Stimulated activated CD4-positive, alpha-beta T cell treated with anti-CD3 and anti-CD28 coated beads, TNF-alpha, amount 100 ng/mL, for 4 hours (primary cell): ENCODE measurements at places on chromosomes 7 and 10.

GRCh38 chr7:2936891-2937580 is 92.9 kb upstream of the GNA12 start:
- no peak for DNase-seq

DNA sequence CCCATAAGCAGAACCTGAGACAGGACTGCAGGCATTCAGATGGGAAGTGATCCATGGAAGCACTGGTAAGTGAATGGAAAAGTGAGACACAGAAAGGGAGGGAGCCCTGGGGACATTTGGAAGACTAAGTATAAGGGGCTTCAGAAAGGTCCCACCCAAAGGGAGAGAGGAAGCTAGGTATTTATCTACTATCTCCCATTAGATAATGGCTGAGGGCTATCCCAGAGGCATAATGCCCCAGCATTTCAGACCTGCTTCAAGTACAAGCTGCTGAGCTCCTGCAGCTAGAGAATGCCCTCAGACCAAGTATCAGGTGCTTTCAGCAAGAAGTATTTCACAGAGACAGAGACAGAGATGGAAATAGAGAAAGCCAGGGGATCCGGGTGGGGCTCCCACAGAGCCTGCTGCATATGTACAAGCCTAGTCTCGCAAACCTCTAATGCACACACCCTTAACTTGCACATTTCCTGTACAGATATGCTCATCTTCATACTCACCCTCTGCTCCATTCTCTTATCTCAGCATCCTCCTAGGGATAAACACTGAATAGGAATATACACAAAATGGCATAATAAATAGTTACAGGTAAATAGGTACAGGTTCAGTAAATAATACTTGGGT is 20.2 kb downstream of the KDM7A start:
- no peak for DNase-seq

DNA sequence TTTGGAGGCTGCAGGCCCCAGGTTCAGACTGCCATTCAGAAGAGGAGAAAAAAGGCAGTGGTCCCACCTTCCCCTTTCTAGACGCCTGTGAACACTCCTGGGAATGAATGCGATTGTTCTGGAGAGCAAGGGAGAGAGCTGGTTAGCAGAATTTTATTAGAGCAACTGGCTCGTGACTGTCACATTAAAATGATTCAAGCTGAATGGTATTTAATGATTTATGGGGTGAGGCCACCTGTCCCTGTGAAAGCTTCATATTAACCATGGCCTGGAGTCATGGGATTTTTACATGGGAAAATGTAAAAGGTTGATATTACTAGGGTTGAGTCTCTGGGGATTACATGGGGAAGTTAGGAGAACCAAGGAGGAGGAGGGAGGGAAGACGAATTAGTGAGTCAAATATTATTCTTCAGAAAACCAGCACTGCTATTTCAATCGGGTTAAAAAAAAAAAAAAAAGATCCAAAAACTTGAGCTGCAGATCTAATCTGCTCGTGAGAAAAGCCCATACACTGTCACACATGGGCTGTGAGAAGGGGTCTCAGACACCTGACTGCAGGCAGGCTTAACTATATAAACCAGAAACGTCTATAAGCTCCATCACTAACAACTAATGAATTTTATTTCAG is 8.3 kb downstream of the CXCL12 start:
- no peak for DNase-seq

GRCh38 chr10:5285186-5285585 is 79.6 kb upstream of the UCN3 start:
- no peak for DNase-seq

DNA sequence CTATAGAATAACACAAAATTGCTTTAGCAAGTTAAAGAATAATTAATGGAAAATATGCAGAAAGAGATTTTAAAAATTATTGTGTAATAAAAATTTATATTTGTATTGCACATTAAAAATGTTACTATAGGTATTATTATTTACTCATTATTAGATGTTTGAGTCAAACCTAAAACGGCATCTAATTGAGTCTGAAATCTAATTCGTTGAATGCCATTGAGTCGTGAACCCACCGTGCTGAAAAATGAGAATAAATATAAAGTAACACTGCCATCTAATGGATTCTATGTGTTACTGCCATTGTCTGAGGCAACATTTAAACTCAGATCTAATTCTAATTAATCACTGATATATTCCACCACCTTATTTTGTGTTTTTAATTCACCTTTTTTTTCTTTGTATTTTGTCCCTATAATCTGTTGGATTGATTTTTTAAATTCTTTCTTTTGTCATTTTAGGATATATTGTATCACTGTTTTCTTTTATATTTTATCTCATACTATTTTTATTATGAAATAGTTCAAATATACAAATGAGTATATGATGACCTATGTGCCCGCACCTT is 62.2 kb downstream of the SAMD9 start:
- no peak for DNase-seq

DNA sequence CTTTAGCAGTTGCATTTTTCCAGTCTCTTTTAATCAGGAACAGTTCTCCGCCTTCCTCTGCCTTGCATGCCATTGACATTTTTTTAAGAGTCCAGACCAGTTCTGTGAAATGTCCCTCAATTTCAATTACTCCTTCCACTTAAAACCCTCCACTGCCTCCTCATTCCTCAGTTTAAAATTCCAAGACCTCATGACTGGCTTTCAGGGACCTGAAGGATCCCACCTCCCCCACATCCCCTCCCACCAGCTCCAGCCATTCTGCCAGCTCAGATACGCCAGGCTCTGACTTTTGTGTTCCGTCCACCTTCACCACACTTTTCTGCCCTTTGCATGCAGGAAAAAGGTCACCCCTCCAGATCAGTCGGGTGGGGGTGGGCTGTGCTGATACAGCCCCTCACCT is 8.7 kb downstream of the TNRC18 start:
- no peak for DNase-seq

- DNase-seq: no peak
Measured at GRCh38 chr7:116621649-116622048, 50.3 kb upstream of the MET start.

- DNase-seq: no peak
Measured at GRCh38 chr7:108686494-108686893, 116.8 kb downstream of the DNAJB9 start.

GRCh38 chr7:18638594-18639452 is 143.3 kb downstream of the HDAC9 start:
- no peak for DNase-seq

DNA sequence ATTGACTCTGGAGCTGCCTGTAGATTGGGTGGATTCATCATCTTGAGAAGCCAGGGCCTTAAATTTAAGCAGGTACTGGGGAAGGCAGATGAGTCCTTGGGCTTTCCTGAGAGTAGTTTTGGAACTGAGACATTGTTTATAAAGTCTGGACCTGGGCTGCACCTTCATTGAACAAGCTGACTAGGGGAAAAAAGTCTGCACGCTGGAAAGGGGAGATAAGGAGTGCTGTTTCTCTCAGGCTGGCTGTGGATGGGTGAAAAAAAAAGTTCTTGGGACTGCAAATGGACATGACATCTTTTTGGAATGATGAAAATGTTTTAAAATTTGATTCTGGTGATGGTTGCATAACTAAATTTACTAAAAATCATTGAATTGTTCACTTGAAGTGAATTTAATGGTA is 12.0 kb downstream of the SEC24C start:
- DNase-seq: no peak

- DNase-seq: no peak
Measured at GRCh38 chr7:131753620-131754222, 197.3 kb upstream of the PODXL start.

DNA sequence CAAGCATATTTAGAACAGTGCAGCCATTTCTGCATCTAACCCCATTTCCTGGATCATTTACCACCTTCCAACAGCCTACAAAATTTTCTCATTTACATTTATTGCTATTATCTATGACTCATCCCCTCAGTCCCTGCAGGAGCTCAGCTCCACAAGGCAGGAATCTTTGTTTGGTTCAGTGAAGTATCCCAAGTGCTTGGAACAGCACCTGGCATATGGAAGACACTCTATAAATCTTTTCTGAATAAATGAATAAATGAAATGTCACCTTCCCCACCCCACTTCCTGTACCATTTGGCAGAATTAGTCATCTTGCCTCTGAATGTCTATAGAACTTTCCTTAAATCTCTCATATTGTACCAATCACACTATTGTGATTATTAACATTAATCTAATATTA is 110.7 kb downstream of the HIP1 start:
- DNase-seq: no peak

DNA sequence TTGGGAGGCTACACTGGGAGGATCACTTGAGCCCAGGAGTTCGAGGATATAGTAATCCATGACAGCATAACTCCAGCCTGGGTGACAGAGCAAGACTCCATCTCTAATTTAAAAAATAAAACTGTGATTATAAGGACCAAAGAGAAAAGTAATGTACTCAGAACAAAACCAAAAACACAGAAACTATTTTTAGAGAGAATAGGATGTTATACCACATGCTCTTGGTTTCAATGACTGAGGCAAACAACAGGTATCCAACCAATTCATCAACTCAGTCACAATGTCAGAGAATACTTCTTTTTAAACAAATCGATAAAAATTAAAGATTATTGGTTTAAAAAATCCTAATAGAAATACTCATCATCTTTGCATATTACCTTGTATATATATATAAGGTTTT is 186.7 kb downstream of the TPK1 start:
- no peak for DNase-seq

- no peak for DNase-seq
Measured at GRCh38 chr10:15244635-15245197, 76.2 kb upstream of the NMT2 start.

DNA sequence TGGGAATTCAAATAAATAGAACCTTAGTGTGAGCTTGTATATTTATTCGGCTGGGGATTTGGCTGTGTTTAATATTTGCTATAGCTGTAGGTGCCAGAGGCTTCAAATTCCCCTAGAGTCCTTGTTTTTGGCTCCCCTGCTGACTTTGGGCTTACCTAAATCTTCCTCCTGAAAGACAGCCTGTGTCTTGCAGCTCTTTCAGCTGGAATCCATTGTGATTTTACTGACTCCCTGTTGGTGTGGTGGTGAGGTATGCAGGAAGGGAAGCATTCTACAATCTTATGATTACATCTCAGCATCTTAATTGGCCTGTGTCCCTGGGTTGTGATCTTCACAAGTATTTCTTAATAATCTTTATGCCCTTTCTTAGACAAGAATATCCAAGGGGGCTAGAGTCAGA is 25.9 kb downstream of the FOXI2 start:
- DNase-seq: no peak

DNA sequence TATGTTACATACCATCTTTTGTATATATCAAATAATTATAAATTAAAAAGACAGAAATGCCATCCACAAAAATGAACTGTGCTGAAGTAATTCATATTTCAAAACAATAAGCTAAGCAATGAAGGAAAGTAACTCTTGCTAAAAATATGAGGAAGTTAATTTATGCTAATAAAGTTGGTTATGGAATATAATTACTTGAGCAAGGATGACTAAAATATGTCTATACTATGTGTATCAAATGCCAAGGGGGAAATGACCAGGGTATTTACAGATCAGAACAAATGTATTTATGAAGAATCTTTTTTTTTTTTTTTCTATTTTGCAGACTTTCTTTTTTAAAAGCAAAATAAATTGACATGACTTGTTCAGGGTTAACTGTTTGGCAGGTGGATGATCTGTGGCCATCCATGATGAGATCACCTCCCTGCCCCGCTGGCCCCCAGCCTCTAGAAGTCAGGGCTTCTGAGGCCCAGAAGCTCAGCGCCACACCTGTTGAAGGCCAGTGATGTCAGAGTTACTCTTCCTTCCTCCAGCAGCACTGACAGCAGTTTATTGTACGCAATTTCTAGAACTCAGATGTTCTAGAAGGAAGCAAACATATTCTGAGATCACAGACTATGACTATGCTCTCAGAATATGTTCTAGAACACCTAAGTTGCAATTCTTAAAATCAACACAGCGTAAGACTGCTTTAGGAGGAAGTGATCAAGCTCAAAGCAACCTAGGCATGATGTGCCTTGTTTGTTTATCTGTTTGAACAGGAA is 196.1 kb upstream of the KLF14 start:
- no peak for DNase-seq

GRCh38 chr10:44569193-44570091 is 184.5 kb upstream of the CXCL12 start:
- DNase-seq: no peak

DNA sequence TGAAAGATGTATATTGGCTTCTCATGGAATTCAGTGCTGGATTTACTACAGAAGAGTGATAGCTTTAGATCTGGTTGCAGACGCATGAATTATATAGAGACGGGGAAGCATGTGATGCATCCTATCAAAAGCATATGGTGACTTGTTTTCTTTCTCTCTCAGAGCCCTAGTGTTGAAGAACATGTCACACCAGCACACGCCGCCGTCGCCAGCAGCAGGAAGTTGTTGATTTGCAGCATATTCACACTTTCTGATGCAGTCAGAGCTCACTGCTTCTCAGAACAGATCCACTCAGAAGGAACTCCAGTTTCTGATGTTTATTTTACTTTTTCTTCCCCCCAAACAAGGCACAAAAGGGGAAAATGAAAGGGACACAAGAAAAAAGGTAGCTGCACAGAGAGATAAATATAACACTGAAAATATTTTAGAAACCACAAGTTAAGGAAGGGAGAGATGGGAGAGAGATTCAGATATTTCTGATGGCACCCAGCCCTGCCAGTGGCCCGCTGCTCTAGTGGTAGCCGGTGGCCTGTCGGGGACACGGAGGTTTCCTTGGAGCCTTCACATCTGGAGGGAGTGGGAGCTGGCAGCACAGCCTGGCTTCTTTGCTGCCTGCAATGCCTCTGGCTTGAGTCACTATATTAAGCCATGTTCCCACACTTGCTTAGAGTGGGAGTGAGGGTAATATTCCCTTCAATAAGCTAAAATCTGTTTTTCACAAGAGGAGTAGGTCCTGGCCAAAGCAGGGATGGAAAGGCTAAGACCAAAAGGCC is 123.2 kb downstream of the NRP1 start:
- no peak for DNase-seq

- DNase-seq: no peak
Measured at GRCh38 chr10:110857265-110858171, 14.2 kb upstream of the PDCD4 start.

- no peak for DNase-seq
Measured at GRCh38 chr7:66453340-66453739, 175.3 kb upstream of the KCTD7 start.

GRCh38 chr7:46630031-46630430 is 709.0 kb upstream of the IGFBP3 start:
- no peak for DNase-seq

DNA sequence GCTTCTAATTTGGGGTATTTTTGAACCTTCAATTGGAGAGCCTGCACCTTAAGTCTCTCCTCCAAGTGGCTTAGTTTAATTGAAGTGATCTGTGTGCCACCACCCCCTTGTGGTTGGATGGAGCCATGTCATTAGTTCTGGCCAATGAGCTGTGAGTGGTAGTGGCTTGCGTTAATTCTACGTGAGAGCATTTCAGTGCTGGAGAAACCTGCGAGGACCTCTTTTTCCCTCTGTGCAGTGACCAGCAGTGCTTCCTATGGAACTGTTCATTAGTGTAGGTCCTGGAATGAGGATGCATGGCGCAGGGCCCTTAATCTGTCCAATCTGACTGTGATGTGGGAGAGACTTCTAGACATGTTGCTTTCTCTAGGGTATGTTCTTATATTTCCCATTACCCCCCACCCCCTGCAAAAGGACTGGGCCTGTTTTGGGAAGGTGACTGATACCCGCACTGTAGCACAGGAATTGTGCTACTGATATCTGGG is 3.8 kb downstream of the HILPDA start:
- peak; percentile 50 for DNase-seq

GRCh38 chr10:123890756-123891143 is 857 bp downstream of the CPXM2 start:
- no peak for DNase-seq
